Right cardiac atrium (tissue), 5 donors: ENCODE measurements at places on chromosomes 4 and X. TPM values are rescaled to one million over a fixed set of nuclear protein-coding genes. Genes with fewer than 3 reads are reported as not detected.

Gene GRIA2
- total RNA-seq: not detected

GRCh38 chrX:47514533-47515235 is 31.7 kb upstream of the ZNF41 start:
- no peak for DNase-seq

GRCh38 chrX:101203761-101204351 is 15.7 kb upstream of the DRP2 start:
- DNase-seq: no peak

DNA sequence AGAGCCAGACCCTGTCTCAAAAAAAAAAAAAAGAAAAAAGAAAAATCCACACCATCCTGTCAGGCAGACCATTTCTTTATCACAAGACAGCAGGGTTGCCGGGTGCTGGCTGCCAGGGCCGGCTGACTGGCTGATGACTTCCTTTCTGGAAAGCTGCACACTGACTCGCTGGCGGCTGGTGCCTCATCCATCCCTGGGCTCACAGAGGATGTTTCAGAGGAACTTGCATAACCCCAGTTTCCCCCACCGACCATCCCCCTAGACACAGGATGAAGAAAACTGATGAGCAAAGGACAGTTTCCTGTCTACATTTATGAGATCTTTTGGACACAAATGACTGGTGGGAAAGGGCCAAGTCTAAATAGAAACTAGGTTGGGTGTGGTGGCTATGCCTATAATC is 14.1 kb downstream of the HPSE start:
- peak; percentile 81 for DNase-seq

GRCh38 chr4:75514949-75515612 is 808 bp downstream of the THAP6 start:
- DNase-seq: no peak

DNA sequence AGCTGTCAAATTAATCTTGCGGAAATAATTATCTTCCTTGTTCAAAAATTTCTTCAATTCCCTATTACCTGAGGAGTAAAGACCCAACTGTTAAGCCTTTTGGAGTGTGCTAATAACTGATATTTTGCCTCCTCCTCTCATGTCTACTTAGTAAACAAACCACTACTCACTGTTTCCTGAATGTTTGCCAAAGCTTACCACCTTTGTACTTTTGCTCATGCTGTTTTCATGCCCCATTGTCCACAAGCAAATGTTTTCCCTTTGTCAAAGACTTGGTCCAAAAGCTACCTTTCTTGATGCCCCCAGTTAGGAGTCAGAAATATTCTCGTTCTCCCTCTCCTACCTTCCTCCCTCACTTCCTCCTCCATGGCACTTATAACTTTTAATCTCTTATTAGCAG is 226.1 kb downstream of the ENOX2 start:
- DNase-seq: no peak

Gene AREG
- total RNA-seq: 2.7 TPM

GRCh38 chrX:17242470-17242869 is 132.5 kb upstream of the NHS start:
- no peak for DNase-seq

Gene ADRA2C
- total RNA-seq: 4.6 TPM

Gene CFAP47
- not detected for total RNA-seq

DNA sequence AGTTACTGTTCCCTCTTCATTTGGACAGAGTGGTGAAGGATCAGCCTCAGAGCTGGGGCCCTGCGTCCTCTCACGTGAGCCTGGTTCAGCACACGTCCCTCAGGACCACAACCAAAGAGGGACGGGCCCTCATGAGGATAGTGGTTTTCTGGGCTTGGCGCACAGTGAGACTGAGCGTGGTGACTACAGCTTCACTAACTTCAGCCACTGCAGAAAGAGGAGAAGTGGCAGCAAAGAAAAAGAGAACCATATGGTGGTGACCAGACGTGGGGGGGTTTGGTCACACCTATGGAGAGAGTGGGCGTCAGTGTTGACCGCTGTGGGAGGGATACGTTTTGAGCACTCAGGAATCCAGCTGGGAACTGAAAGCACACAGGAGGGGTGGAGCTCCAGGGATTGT is 21.8 kb upstream of the TNIP3 start:
- no peak for DNase-seq

GRCh38 chrX:81241753-81242152 is 39.9 kb downstream of the SH3BGRL start:
- DNase-seq: peak; percentile 23

DNA sequence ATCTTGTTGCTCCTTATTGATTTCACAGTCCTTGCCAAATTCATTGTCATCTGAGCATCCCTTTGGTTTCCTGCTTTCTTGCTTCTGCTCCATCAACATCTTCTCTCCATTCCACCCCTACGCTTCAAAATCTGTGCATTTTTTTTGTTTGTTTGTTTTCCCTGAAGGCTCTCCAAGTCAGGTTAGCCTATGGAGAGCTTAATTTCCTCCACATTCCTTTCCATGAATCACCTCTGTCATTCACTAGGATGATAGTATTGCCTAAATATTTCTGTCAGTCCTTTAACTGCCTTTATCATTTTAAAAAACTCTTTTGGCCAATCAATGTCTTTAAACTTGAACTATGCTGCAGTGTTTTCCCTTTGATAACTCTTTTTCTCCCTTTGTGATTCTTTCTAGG is 67.7 kb downstream of the PPARGC1A start:
- DNase-seq: no peak

DNA sequence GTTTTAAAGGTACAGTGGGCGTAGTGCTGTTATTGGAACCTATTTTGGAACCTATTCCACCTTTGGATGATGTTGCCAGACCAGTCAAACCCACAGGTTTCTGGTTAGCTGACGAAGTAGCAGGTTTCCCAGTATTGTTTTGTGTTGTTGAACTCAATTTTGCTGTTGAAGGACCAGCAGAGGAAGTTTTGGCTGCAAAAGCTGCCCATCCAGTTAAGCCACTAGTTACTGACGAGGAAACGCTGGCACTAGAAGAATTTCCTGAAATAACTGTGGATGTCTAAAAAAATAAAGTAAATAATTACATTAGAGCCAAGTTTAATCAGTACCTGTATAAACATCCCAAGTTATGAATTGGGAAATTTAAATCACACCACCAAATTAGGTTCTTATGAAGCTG is 25.5 kb downstream of the INTS12 start:
- DNase-seq: no peak

DNA sequence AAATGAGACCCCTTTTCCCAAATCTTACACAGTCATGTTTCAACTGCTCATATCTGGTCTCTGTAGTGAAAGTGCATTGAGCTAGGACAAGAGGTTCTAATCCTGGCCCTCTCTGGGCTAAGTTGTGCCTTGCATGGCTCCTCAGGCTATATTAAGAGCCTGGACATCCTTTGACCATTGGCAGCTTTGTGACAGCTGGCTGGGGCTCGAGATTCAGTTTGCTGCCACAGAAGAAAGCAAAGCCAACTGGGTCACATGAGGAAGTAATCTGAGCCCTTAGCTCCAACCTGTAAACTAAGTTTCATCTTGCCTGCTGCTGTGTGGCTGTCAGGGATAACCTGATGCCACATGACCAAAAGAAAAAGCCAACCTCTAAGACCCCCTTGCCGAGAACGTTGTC is 51.8 kb upstream of the JADE1 start:
- peak; percentile 60 for DNase-seq

Gene UCP1
- total RNA-seq: 0.14 TPM

Gene SLC4A4
- total RNA-seq: 23.3 TPM

GRCh38 chr4:169225058-169225751 is 45.6 kb downstream of the SH3RF1 start:
- no peak for DNase-seq

DNA sequence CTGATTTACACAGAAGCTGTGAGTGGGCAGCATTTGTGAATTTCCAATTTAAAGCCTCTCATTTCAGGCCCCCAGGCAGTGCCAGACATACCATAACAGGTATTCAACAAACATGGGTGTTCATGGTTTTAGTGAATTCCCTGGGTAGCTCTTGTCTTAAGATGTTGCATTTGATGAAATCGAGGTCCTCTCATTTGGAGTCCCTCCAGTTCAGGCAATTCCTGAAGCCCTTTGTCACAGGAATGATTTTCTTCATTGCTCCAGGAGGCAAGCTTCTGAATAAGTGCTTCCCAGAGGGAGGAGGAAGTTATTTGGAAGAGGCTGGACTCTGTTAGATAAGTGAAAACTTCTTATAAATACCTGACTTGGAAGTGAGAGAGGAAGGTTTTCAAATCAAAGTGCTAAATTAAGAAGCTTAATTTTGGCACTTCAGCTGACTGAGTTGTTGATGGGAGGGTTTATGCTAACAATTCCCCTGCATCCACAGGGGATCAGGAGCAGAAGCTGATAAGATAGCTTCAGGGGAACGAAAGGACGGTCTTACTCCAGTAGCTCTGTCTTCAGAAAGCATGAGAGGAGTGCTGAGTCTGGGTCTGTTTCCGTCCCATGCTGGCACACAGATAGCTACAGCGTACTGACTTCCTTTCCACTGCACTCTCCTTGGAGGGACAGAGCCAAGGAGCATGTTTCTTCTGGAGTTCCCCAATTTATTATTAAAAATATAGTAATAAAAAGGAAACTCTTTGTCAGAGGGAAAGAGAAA is 543.1 kb downstream of the GBA3 start:
- no peak for DNase-seq

DNA sequence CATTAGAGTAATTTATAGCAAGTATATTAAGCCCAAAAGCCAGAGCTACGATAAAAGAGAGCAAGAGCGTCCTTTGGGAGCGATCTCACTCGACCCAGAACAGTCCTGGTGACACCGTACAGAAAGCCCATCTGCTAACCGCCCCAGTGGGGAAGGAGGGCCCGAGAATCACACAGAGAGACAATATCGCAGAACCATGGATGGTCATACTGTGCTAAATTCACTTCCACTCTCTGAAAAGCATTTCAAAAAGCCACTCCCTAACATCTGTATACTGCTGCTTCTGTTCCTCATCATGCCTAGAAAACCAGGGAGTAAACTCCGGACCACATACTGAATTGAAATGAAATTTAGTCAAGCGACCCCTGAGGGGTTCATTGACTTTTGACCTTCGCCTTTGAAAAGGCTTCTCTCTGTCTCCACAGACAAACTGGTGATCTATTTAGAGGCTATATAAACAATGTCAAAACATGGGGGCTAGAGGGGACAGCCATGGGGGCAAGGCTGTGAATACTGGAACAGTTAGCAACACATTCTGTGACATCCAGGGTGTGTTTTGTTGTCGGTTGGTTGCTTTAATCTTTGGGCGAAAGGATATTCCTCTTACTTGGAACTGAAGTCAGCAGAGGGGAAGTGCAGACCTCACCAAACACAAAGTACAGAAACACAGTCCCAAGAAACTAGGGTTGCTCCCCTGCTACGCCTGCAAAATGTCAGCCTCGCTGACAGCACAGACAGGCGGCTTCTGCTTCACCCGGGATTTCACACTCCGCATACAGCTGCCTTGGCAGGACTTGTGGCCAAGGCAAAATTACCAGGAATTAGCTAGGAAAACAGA is 129.0 kb upstream of the RASGEF1B start:
- DNase-seq: peak; percentile 90

DNA sequence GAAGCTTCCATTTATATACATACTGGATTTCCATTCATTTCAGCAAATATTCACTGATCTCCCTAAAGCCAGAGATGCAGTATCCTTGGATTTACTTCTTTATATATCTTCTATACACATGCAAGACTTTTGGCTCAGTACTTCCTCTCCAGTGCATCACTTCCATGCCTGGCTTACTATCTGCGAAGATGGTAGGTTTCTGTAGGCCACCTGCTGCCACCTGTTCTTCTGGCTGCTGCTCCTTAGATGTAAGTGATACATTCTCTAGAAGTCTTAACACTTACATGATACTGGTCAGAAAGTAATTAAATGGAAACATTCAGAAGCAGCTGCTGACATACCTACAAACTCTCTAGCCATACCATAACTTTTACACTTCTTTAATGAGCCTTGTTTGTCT is 48.9 kb downstream of the TBC1D9 start:
- no peak for DNase-seq

GRCh38 chr4:951186-951585 is 18.9 kb downstream of the TMEM175 start:
- no peak for DNase-seq

DNA sequence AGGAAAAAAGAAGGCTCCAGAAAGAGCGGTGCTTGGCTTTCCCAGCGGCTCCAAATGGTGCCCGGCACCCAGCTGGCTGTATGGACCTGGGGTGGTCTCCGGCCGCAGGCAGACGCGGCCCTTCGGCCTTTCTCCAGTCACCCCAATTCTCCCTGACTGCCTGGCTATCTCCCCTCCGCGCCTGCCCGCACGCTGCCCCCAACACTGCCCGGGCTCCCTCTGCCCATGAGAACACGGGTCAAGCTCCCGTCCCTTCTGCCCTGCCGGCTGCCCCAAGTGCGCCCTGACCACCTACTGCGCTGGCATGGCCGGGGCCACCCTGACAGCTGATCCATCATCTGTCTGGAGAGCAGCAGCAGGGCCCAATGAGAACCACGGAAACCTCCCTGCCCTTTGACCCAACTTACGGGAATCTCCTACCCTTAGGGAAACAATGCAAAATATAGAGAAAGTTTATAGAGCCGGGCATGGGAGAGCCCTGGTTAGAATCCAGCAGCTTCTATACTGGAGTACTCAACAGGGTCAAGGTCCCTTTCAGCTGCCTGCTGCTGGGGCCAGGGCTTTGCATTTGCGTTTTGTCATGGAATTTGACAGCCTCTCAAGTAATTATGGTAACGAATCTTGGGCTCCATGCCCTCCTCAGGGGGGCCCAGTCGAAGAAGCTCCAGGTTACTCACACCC is 1.2 kb upstream of the FAM3A start:
- no peak for DNase-seq

Gene STK32B
- 0.56 TPM for total RNA-seq
